CD8-positive, alpha-beta memory T cell (primary cell): ENCODE measurements at places on chromosomes 7 and 10. TPM values are rescaled to one million over a fixed set of nuclear protein-coding genes. Genes with fewer than 3 reads are reported as not detected.

The ANXA8 gene
- polyA plus RNA-seq = not detected

The LEP gene
- not detected for polyA plus RNA-seq

The SPDYE8 gene
- 0.16 TPM for polyA plus RNA-seq

The AGMO gene
- not detected for polyA plus RNA-seq

The ANKRD30A gene
- polyA plus RNA-seq = not detected

The CPN1 gene
- polyA plus RNA-seq = not detected

The ITPRID1 gene
- not detected for polyA plus RNA-seq

The RAMP3 gene
- polyA plus RNA-seq = not detected

The CALML5 gene
- polyA plus RNA-seq = not detected

The PRXL2A gene
- 9.4 TPM for polyA plus RNA-seq
